ENCODE measurements at places on chromosomes 11 and 22.
A peak's percentile ranks its signal among the peaks of the same experiment; 100 is the strongest.

DNA sequence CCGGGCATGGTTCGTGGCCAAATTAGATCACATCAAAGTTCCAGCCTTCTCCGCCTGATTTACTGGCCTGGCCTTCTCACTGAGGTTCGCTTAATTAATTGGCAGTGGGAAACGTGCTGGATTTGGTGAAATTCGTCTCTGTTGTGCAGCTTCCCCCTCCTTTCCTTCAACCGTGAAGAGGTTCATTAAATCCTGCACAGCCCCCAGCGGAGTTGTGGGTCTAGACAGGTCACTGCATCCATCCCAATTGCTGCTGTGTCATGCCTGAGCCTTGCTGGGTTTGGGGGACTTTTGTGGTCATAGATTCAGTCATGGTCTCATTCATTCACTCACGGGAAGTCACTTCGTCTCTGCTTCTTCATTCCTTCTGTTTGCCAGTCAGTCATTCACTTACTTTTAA lies 90.0 kb downstream of the INSC start:
- no peak for DNase-seq

DNA sequence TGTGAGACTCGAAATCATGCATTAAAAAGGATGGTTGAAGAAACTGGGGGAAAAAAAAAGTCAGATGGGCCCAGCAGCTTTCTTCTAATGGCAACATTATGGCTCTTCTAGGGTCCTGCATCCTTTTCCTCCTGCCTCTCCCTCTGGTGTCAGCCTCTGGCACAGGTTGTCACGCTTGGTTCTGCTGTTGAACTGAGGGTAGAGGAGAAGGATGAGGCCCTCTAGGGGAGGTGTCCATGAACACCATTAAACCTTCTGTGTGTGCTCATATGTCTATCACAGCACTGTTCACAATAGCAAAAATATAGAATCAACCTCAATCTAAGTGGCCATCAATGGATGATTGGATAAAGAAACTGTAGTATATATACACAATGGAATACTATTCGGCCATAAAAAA lies 36.0 kb downstream of the BUD13 start:
- DNase-seq, result no peak

- DNase-seq, result no peak
Observed at GRCh38 chr11:25271301-25271700, 774.4 kb downstream of the LUZP2 start.

DNA sequence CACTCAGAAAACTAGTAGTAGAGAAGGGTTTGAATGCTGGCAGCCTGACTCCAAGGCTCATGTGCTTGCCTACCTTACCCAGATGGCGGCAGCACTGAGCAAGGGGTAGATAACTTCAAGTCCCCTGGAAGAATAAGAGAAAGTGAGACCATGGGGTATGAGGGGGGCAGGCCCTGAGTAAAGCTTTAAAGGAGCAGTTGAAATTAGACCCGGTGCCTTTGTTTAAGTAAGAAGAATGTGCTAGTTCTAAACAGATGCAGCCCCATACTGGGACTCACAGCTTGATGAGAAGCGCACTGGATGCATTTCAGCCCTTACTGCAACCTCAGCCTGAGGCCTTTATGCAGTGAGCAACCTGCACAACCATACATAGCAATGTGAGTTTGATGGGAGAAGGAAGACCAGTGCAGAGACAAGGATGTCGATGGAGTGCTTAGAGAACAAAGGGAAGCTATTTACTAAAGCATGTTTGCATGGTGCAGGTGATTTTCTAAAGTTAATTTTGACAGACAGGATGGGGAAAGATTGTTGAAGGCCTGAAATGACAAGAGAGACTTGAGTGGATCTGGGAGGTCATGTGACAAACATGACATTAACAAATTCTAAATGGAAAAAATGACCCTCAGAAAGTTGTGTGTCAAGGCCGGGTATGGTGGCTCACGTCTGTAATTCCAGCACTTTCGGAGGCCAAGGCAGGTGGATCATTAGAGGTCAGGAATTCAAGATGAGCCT lies 27.1 kb upstream of the TMA7B start:
- no peak for DNase-seq

DNA sequence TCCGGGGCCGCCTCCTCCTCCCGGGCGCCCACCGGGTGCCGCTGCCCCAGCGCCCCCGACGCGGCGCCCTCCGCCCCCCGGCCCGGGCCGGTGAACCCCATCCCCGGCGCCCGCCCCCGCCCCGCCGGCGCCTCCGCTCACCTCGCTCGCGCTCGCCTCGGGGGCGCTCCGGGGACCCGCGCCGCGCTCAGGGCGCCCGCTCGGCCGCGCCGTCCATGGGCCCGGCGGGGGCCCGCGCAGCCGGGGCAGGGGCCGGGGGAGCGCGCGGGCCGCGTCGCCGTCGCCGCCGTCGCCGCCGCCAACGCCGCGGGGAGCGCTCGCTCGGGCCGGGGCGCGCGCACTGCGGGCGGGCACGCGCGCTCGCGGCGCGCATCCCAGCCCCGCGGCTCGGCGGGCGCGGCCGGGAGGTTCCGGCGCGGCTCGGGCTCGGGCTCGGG lies 293 bp downstream of the DUSP8 start:
- no peak for DNase-seq

- no peak for DNase-seq
Observed at GRCh38 chr11:65589444-65590239, 6.0 kb downstream of the KCNK7 start.

DNA sequence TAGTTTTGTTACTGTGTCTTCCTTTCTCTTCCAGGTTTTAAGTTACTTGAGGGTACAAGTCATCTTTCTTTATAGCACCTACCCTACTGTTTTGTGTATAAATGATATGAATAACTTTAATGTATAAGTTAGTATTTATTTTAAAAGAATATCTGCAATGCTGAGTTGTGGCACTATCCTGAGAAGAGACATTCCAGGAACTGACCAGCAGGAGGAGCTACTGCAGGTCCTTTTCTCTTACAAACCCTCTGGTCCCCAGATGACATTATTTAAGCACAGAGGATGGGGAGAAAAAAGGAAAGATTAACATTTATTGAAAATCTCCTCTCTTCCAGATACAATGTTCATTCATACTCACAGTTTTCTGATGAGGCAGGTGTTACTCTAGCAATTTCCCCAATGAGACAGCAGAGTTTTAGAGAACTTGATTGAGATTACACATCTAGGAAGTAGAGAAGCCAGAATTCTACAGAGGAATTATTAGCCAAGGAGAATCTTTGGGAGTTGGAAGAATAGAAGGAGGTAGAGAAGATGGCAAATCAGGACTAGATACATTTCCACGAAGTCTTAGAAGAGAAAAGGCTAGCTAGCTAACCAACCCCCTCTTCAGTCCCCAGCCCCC lies 541.2 kb upstream of the API5 start:
- DNase-seq, result peak; percentile 3

- no peak for DNase-seq
Observed at GRCh38 chr11:56497010-56497409, 5.8 kb upstream of the OR5M8 start.

DNA sequence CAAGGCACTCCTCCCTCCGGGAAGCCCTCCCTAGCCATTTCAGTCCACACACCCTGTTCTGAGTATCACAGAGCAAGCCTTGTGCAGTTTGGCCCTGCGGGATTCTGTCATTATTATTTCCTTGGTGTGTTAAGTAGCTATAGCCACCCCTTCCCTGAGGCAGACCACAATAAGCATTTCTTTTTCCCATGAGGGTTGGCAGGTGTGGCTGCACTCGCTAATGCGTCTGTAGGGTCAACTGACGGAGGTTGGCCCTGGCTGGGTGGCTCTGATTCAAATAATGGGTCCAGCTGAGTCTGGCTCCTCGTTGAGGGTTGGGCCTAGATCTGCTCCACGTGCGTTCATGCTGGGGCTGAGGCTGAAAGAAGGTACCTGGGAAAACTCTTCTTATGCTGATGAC lies 5.1 kb downstream of the F2 start:
- DNase-seq, result no peak

GRCh38 chr11:92644595-92645445 lies 324.6 kb upstream of the MTNR1B start:
- DNase-seq, result no peak

DNA sequence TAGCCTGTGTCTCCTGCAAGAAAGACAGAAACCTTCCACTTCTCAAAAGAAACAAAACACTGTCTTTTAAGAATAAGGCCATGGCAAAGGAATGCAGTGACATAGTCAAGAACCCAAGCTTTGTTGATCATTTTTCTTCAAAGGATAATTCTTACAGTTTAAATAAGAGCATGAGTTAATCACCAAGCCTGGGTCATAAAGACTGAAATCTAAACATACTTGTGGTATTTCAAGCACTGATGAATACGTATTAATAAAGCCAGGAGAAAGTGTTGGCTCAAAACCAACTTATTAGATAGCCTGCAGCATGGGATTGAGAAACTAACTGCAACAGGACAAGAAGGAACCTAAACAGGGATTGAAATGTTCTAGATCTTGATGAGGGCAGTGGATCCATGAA lies 143.3 kb upstream of the MTNR1B start:
- no peak for DNase-seq

DNA sequence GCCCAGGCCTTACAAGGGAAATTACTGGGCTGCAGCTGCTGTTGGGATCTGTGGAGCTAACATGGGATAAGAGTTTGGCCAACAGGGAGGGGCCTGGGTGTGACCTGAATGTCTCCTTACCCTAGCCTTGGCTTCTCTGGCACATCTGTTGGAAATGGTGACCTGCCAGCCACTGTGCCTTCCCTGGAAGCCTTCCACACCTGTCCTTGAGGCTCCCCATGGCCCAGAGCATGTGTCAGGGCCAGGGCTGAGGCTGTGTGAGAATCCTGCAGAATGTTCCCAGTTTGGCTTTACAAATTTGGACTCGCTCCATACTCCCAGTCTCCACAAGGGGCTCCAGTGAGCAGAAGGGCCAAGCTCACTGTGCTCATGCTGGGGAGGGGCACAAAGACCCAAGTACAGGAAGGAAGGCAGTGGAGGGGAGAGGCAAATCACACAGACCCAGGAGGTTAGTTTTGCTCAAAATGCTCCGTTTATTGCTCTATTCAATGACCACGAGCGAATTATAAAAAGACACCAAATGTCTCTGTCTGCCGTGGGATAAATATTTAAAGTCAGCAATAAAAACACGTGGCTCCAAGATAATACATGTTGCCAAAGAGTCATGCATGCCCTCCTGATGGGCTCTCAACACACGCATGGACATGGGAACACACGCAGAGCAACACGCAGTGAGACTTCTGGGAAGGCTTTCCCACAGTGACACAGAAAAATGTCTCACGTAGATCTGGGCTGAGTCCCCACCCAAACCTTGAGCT lies 1.7 kb upstream of the IGSF22 start:
- DNase-seq, result peak; percentile 65

DNA sequence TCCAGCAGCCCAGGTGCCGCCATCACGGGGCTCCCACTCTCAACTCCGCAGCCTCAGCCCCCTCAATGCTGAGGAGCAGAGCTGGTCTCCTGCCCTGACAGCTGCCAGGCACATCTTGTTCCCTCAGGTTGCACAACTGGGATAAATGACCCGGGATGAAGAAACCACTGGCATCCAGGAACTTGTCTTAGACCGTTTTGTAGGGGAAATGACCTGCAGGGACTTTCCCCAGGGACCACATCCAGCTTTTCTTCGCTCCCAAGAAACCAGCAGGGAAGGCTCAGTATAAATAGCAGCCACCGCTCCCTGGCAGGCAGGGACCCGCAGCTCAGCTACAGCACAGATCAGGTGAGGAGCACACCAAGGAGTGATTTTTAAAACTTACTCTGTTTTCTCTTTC lies at the start of gene SAA1:
SAA1 (plus strand) TSS at position 316 of the 400 bp plus-strand sequence. CDS start 624 bp downstream, outside the sequence.
- peak; percentile 49 for DNase-seq

DNA sequence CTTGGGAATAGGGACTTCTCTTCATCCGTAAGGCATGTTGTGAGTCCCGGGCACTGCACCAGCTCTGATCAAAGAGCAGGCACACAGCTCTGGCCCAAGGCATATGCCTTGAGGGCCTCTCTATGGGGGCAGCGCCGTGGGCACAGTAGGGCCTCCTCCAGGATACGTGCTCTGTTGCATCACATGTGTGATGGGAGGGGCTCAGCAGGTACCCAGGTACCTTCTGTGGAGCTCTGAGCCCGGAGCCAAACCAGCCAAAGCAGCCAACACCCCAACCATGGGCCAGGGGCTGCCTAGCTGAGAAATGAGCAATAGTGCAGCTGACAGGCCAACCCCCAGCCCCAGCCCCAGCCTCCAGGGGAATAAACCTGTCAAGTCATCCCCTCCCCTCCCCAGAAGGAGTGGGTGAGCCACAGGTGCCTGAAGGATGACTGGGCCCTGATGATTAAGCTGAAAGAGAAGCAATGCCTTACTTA lies 79.7 kb upstream of the SHISAL1 start:
- no peak for DNase-seq

DNA sequence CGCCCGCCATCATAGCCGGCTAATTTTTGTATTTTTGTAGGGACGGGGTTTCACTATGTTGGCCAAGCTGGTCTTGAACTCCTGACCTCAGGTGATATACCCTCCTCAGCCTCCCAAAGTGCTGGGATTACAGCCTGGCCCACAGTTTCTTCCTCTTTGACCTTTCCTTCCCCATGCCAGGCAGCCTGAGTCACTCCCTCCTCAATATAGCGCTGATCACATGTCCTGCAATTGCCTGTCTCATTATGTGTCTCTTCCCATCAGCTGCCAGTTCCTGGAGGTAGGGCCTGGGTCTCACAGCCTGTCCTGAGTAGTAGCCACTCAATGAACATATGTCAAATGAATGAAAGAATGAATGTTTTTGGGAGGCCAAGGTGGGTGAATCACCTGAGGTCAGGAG lies 43.0 kb upstream of the CCDC134 start:
- no peak for DNase-seq
